ENCODE measurements at places on chromosomes 11 and 22. TPM values are rescaled to one million over a fixed set of nuclear protein-coding genes. Genes with fewer than 3 reads are reported as not detected.

PHLDA2 gene
- total RNA-seq = 7.6 TPM

ZNF214 gene
- total RNA-seq = 1.9 TPM

TRIM51 gene
- total RNA-seq = not detected

PHETA2 gene
- total RNA-seq = 11.2 TPM
